ENCODE measurements at places on chromosomes 7 and 10. TPM values are rescaled to one million over a fixed set of nuclear protein-coding genes. Genes with fewer than 3 reads are reported as not detected.

DNA sequence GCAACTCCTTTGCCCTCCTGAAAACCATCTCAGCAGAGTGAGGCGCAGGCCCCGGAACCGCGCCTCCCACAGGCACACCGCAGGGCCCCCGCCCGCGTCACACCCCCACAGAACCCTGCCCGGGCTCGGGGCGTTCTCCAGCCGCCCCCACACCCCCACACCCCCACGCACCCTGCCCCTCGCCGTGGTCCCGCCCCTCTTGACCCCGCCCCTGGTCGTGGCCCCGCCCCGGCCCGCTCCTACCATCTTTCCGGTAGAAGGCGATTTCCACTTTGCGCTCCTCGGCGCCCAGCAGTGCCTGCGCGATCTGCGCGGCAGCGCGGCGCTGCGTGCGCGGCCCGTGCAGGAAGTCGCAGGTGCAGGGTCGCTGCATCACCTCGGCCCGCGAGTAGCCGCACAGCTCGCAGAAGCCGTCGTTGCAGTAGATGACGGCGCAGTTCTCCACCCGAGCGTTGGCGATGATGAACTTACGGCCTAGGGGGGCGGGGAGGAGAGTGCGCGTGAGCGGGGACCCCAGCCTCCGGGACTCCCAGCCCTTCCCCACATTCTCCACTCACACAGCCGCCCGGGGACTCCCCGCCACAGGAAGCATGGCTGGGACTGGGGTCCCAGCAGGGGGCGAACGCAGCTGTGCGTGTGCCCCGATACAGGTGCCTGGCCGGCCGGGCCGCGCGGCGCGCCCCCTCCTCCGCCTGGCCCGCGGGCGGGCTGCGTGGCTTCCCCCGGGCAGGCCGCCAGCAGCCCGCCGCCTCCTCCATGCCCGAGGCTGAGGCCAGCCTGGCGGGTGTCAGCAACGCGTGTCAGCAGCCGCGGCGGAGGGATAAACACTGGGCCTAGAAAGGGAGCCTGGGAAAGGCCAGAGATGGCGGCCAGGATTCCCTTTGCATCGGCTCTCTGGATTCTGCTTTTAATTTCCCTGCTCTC is 3.4 kb downstream of the KCNH2 start:
- peak; percentile 54 for DNase-seq

- DNase-seq = no peak
These were observed 103.7 kb downstream of the CXCL12 start for GRCh38 chr10:44281089-44281613.

DNA sequence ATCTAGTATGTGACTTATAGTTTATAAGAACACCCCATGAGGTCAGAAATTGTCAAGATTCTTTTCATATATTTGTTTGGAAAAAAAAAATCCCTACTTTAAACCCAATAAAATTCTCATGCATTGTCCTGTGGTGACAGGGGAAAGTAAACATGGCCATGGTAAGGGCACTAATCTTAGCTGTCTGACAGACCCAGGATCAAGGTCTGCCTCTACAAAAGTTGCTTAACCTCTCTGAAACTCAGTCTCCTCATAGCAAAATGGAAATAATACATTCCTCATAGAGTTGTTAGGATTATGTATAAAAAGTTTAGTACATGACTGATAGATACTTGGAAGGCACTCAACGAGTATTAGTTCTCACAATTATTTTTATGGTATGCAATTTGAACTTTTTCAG is 22.3 kb upstream of the AKAP9 start:
- no peak for DNase-seq

DNA sequence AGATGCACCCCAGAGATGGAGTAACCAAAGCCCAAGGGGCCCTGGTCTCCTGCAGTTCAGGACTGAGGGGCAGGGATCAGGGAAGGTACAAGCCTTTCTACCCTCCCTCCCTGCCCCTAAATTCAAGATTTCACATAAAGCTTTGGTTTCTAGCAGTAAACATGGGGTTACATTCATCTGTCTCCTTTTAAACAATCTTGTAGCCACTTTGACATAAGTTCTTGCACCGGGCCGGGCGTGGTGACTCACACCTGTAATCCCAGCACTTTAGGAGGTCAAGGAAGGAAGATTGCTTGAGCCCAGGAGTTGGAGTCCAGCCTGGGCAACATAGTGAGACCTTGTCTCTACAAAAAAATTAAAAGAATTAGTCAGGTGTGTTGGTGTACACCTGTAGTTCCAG is 4.0 kb upstream of the ACTR3C start:
- DNase-seq = no peak

GRCh38 chr10:132292287-132293200 is 15.2 kb downstream of the STK32C start:
- no peak for DNase-seq

- DNase-seq = no peak
These were observed 193.5 kb upstream of the SP8 start for GRCh38 chr7:20980232-20980631.

- DNase-seq = no peak
These were observed 91.4 kb upstream of the DIP2C start for GRCh38 chr10:780536-781524.

- no peak for DNase-seq
These were observed 1008.8 kb downstream of the KCNMA1 start for GRCh38 chr10:76628801-76629200.

- no peak for DNase-seq
These were observed 67.0 kb upstream of the ITGB1 start for GRCh38 chr10:33025039-33025438.

DNA sequence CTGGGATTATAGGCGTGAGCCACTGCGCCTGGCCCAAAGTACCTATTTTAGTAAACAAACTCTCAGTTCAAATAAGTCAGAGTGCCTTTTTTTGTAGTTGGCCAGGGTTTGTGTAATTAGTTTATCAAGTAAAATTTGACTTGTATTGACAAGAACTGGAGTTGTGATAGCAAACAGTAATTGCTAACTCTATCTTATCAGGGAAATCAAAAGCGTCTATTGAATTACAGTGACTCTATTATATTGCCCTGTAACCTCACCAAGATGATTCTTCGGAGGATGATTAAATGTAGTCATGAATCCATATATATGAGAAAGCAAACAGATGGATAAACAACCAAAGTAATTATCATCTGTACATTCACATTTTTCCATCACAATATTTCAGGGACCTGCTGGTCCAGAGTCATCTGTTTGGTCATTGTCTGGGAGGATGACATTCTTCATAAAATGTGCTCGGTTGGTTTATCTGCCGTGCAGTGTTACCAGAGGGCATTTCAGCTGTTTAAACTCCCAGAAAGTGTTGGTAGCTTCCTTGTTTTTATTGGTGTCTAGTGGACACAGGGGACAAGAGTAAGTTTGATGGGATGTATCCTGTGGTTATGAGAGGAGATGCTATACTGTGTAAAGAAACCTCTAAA is 35.6 kb downstream of the DOCK1 start:
- no peak for DNase-seq

DNA sequence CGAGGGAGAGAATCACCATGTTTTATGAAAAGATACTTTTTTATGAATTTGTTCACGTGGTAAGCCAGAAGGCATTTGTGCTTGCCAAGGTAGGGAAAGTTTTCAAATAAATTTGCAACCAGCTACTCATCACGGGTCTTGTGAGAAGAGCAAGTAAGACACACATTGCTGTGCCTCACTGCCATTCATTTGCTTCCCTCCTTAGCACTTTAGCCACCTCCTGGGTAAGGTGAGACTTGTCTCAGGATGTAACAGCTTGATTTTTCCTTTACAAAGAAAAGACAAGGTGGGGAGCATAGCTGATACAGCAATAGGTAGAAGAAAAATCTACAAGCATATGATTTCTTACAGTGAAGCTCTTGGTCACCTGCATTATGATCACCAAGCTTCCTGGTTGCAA is 342.4 kb upstream of the GRM3 start:
- DNase-seq = peak; percentile 59

- DNase-seq = no peak
These were observed 4.8 kb downstream of the FBH1 start for GRCh38 chr10:5894873-5895272.

DNA sequence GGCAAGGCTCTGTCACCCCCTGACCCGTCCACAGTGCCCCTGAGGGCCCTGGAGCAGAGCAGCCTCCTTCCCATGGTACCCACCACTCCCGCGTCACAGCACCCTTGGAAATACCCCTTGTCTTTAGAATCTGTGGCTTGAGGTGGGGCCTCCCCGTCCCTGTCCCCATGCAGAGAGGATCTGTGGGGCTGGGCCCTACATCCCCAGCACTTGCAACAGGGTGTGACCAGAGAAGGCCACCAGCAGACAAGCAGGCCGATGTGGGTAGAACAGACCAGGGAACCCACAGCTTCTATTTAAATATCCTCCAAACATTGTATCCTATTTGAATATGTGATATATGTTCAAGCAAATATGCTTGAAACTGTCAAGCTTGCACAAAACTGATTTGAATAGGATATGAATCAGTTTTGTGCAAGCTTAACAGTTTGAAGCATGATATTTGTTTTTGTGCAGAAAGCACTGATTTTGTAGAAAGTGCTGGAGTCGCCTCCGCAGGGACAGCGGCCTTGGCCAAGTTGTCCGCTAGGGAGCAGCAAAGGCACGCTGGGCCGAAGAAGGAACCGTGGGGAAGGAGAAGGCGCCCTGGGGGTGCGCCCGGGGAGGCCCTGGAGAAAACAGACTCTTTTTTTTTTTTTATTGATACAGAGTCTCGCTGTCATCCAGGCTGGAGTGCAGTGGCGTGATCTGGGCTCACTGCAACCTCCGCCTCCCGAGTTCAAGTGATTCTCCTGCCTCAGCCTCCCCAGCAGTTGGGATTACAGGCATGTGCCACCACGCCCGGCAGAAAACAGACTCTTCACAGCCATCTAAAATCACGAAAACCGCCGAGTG is 2.2 kb downstream of the CFAP46 start:
- DNase-seq = peak; percentile 74

- no peak for DNase-seq
These were observed 97.7 kb upstream of the TMEM196 start for GRCh38 chr7:19871102-19871501.

GRCh38 chr7:122520971-122521555 is 177.9 kb downstream of the RNF133 start:
- DNase-seq = peak; percentile 70

- no peak for DNase-seq
These were observed 107.6 kb downstream of the PRKAG2 start for GRCh38 chr7:151769188-151769821.

- no peak for DNase-seq
These were observed 35.5 kb downstream of the PPP1R3C start for GRCh38 chr10:91597197-91597881.

DNA sequence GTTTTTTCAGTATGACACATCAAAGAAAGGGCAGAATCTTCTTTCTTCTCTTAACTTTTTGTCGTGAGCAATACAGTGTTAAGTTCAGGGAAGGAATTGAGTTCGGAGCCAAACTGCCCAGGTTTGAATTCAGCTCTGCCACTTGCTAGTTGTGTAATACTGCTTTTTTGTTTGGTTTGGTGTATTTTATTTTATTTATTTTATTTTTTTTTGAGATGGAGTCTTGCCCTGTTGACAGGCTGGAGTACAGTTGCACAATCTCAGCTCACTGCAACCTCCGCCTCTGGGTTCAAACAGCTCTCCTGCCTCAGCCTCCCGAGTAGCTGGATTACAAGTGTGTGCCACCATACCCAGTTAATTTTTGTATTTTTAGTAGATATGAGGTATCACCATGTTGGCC is 539.8 kb upstream of the GALNT17 start:
- DNase-seq = no peak

GRCh38 chr10:128011059-128011979 is 104.4 kb downstream of the PTPRE start:
- peak; percentile 84 for DNase-seq

GRCh38 chr7:80218723-80219122 is 84.1 kb downstream of the GNAI1 start:
- DNase-seq = no peak

GRCh38 chr7:113880559-113880958 is 38.2 kb downstream of the PPP1R3A start:
- DNase-seq = no peak

DNA sequence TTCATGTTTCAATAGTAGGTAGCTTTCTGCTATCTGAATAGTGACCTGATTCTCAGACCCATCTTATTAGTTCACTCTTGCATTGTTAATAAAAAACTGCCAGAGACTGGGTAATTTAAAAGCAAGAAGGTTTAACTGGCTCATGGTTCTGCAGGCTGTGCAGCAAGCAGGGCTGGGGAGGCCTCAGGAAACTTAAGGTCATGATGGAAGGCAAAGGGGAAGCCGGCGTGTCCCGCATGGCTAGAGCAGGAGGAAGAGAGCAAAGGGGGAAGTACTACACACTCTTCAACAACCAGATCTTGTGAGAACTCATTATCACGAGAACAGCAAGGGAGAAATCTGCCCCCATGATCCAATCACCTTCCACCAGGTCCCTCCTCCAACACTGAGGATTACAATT is 185.2 kb upstream of the PITRM1 start:
- no peak for DNase-seq

DNA sequence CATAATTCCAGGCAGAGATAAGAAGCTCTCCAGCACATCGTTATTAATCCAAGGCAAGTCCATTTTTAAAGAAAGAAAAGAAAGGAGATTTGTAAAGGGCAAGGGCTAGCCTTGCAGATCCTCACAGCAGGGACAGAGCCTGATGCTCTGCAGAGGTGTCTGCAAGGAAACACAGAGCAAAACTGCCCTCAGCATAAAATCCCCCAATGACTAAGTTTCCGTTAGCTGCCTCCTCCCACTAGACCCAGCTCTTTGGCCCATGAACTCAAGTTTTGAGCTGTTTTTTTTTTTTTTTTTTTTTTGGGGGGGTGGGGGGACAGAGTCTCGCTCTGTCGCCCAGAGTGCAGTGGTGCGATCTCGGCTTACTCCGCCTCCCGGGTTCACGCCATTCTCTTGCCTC is 300.7 kb downstream of the MTERF1 start:
- DNase-seq = no peak

- no peak for DNase-seq
These were observed 142.3 kb upstream of the UNC5B start for GRCh38 chr10:71069909-71070666.

DNA sequence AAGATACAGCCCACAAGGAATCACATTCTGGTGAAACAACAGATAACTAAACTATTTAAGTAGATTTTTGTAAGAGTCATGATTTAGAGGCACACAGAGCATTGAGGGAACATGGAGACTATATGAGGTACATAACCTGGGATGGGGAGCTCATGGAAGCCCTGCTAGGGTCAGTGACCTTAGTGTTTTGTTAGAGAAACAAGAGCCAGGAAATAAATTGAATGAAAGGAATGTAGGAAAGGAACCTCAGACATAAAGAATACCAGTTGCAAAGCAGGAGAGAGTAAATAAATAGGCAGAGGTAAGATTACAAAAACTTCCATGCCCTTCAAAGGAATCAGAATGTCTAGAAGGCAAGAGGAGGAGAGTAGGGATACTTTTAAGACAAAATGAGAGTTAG is 1076.9 kb downstream of the CNTNAP2 start:
- DNase-seq = peak; percentile 3

The CDHR1 gene
- total RNA-seq = 6.7 TPM

The SLC13A1 gene
- not detected for total RNA-seq

The OR2F2 gene
- not detected for total RNA-seq

The TET1 gene
- 82.5 TPM for total RNA-seq

The KLF14 gene
- not detected for total RNA-seq

The PRLHR gene
- total RNA-seq = not detected

The PIP gene
- total RNA-seq = not detected

The OR2A12 gene
- total RNA-seq = not detected

The VKORC1L1 gene
- total RNA-seq = 30.3 TPM

The OR9A2 gene
- total RNA-seq = 2.6 TPM
